ENCODE measurements at places on chromosomes 2 and 18.

DNA sequence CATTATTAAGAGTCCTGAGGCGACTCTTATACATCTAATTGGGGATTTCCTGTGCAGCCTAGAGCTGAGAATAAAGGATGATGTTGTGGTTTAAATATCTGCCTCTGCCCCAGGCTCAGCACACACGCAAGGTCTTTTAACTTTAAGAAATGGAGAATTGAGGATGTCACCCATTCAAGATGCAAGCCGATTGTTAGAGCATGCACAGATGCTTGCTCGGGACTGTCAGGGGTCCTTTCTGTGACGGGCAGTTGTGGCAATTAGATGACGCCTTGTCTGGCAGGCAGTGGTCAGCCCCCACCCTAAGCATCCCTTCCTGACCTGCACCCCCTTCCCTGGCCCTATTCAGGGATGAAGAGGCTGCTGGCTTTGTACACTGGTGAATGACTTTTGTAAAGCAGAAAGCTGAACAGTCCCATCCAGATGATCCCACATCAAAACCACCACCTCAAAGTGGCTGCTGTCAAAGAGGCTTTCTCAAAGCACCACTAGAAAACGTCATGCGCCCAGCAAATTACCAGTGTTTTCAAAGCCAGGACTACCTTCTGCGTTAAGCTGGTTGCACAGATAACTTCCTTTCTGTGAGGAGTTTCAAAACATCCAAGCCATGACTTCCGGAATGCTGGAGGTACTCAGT, 23.7 kb downstream of the FAM178B start:
- DNase-seq: peak; percentile 54

DNA sequence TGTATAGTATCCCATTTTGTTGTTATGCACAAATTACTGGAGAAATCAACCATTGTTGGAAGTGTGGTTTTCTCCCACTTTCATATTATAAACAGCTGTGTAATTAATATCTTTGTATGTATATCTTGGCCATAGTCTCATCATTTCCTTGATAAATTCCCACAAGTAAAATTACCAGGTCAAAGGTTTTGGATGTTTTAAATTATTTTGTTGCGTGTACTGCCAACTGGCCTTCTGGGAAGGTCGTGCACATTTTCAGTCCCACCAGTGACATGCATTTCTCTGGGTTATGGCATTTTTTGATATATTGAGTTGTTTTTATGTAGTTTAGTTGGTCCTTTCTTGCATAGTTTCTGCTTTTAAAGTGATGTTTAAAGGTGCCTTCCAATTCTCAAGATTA, 41.5 kb downstream of the TSHZ1 start:
- no peak for DNase-seq

DNA sequence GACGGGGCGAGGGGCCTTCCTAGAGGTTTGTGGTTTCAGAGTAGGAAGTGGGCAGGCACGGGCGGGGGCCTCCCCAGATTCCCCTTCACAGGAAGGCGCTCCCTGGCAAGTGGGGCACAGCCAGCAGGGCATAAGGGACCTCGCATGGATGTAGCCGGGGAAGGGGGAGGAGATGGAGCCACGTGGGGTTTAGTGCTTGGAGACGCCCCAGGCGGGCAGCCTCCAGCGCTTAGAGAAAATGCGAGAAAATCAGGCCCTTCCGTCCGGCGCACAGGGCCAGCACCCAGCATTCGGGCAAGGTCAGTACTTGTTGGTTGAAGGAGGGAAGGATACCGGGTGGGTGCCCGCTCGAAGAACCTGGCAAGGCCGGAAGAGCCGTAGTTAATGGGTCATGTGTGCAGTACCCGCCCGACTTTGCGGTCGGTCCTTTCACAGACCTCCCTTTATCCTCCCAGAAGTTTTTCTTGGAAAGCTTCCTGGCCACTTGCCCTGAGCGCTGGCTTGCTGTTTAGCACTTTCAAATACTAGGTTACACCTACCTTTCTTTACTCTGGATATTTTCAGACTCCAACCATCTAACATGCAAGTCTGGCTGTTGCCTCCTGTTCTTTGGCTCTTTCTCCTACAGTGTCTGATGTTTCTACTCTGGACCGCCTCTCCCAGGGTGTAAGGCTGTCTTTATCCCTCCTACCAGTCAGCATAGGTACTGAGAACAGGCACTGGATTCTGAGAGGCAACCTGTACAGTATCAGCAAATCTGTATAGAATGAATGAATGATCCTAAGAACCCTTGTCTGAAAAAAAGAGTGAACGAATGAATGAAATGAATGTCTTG, 78.1 kb downstream of the CIB4 start:
- peak; percentile 78 for DNase-seq

DNA sequence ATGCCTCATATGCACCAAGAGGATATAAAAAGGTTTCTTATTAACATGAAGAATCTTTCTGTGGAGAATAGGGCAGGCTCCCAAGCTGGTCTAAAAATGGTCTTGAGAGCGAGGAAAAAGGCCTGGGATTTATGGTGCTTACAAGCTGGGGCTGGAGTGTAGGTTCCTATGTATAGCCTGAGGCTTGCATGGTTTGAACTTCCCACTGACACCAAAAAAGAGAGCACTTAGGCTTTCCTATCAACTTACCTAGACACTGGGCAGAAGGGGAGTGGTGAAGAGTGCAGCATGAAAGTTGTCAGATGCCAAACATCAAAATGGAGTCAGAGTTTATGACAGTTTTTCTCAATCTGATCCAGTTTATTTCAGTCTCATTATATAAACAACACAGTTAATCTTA, 784.6 kb downstream of the LRRTM4 start:
- no peak for DNase-seq

GRCh38 chr2:121398853-121399252, 113.9 kb upstream of the TFCP2L1 start:
- no peak for DNase-seq

GRCh38 chr2:85001595-85001994, 30.6 kb downstream of the KCMF1 start:
- DNase-seq: no peak

- DNase-seq: no peak
Observed at GRCh38 chr2:240235811-240236210, 95.4 kb upstream of the OTOS start.

- peak; percentile 33 for DNase-seq
Observed at GRCh38 chr2:222610746-222611145, 45.1 kb downstream of the FARSB start.

- no peak for DNase-seq
Observed at GRCh38 chr18:11998193-11998592, 16.9 kb downstream of the IMPA2 start.

GRCh38 chr2:220051716-220052115, 424.3 kb downstream of the SLC4A3 start:
- no peak for DNase-seq

GRCh38 chr18:22933966-22934423, 867 bp downstream of the RBBP8 start:
- DNase-seq: no peak

GRCh38 chr18:36181441-36181840, 5.9 kb upstream of the MOCOS start:
- no peak for DNase-seq

DNA sequence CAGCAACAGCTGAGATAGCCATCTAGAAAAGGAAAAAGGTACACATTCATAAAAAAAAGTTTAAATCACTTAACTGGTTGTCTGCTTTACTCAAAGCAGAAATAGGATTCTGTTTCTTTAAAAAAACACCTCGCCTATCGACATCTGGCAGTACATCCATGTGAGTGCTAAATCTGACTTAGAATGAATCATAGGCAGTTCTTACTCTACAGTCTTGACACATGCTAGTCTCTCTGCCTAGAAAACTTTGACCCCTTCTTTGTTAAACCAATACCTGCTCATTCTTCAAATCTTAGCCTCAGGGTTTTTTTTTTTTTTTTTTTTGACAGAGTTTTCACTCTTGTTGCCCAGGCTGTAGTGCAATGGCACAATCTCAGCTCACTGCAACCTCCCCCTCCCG, 37.1 kb upstream of the GPR75 start:
- peak; percentile 80 for DNase-seq

DNA sequence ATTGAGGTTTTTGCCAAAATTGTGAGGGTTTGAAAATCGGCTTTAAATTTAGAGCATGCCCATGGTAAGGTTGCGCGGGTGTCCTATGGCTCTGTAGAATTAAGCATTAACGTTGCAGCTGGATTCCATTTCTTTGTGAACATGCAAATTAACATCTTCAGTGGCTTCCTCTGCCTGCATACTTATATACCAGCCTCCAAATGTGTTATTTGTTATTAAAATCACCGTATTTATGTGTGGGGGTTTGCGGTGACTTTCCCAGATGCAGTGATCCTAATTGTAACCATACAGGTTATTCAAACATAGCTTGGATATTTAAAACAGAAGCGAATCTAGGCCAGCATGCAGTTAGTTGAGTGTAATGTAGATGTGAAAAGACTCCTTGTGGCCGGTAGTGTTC, 80.2 kb downstream of the TGOLN2 start:
- no peak for DNase-seq

GRCh38 chr2:39023649-39024048, 97.2 kb downstream of the SOS1 start:
- DNase-seq: no peak

DNA sequence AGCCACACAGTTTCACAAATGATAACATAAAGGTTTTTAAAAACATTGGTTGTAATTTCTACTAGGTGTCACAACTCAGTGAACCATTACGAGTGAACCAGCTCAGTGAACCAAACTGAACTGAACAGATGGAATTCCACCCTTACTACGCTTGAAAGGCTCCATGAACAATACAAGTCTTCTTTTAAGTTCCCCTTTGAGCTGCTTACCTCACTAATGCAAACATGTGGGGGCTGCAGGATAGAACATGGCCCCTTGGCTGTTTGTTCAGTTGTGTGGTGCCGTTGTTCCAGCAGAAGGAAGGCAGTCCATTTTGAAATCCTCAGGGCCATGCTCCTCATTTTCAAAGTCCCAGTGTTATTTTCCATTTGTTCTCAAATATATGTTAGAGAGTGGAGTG, 30.7 kb upstream of the KLHL14 start:
- no peak for DNase-seq

- DNase-seq: peak; percentile 91
Observed at GRCh38 chr2:28164280-28164801, 228.3 kb upstream of the FOSL2 start.

- DNase-seq: no peak
Observed at GRCh38 chr2:47297767-47298425, 105.1 kb upstream of the MSH2 start.

All from RPMI7951 (cell line).